AG10803 (cell line): ENCODE measurements at places on chromosomes 6 and 20.
A peak's percentile ranks its signal among the peaks of the same experiment; 100 is the strongest.

DNA sequence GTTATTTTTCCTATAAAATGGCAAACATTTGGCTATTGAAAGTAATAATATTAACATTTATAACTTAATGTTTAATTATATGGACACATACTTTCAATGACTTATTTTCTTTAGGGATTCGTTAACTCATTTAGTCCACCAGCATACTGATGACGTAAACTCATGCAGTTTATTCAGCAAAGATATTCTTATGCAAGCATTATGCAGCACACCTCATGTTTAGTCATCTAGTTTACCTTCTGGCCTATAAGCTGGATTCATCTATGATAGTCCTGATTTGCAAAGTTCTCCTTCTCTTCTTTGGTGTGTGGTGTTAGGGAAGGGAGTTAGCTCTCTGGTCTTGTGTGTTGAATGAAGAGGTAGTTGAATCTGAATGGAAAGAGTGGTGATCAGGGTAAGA lies 60.0 kb downstream of the OR2J2 start:
- no peak for DNase-seq

DNA sequence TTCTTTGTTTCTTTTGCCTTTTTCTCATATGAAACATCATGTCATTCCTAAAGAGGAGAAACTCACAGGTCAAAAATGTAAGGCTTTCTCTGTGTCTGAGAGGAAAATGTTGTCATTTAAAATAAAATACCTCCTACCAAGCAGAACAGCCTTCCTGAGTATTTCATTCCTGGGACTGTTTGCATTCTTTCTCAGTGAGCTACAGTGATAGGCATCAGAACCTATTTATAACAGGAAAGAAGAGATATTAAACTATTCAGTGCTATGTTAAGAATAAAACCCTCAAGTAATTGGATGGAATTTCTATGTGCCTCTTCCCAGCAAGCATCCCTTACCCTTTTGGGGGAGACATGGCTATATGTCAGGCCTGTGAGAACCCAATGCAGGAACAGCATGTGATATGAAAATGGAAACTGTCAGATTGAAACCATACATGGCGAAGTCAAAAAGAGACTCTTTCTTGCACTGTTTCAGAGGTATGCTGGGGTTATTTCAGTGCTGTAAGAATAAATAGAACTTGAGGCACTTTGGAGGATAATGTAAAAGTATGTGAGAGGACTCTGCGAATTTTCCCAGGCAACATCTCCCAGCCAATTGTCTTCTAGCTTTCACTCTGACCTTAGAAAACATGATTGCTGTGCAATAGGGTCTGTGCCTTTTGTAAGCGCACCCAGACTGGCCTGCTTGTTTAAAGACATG lies 133.8 kb upstream of the CCN2 start:
- DNase-seq: peak; percentile 99

DNA sequence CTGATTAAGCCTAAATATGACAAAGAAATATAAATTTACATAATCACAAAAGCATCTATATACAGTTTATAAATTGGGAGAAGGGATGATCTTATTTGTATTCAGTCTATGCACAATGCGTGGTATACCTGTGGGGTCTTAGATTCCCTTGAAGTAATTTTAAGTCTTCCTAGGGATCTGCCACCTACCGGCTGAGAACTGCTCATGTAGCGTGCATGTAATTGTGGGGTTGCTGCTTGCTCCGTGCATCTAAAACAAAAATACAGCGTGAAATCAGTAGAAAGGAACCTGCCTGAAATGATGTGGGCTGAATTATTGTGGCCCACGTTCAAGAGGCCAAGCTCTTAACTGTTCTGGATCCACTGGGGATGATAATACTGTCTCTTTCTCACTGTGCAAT lies 187.3 kb downstream of the MBOAT1 start:
- no peak for DNase-seq

- no peak for DNase-seq
Measured at GRCh38 chr20:8464368-8464767, 332.3 kb downstream of the PLCB1 start.

GRCh38 chr6:13881621-13882165 lies 43.1 kb upstream of the RNF182 start:
- DNase-seq: no peak

DNA sequence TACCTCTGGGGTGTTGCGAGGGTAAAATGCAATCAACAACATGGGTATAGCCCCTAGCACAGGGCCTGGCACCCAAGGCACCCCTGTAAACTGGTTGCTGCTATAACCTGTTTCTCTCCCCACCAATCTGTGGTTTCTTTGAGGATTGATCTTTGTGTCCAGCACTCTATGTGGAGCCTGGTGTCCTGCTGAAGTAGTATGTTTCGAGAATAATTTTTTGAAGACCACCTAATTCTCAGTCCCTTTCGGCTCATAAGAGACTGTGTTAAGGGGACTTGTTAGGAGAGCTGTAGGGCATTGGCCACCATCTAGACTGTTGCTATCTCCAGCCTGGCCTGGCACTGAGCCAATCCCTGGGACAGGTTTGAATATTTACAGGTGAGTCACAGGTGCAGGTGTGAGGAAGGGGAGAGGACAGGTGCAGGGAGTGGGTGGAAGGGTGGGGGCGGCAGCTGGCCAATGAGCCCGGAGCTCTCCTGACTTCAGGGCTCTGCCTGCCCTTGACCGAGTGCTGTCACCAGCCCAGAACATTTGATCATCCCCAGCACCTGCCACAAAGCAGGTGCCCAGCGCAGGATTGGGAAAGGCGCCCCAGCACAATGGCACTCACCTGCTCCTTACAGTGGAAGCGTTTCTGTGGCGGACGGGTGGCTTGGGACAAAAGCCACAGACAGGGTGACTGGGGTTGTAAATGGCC lies 8.1 kb upstream of the C20orf144 start:
- DNase-seq: no peak

DNA sequence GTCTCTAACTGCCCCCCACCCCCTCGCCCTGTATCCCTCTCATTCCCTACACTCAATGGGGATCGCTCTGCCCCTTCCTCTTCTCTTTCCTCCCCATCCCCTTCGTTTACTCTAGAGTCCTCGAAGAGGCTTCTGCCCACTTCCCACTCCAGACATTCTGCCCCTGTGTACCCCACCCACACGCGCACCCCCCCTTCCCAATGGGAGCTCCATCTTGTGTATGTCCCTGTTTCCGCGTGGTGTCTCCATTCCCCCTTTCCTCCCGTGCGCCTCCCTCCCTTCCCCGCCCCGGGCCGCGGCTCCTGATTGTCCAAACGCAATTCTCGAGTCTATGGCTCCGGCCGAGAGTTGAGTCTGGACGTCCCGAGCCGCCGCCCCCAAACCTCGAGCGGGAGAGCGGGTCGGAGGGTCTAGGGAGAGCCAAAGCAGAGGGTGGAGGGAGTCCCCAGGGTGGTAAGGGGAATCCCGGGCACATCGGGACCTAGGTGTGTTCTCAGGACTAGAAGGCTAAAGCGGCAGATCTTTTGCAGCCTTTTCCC lies 679 bp upstream of the RING1 start:
- peak; percentile 53 for DNase-seq

GRCh38 chr6:51608932-51609331 lies 478.5 kb downstream of the PKHD1 start:
- no peak for DNase-seq

- DNase-seq: no peak
Measured at GRCh38 chr6:82890240-82890639, 175.4 kb downstream of the UBE3D start.

GRCh38 chr20:10453241-10453640 lies 18.1 kb downstream of the SLX4IP start:
- DNase-seq: no peak

DNA sequence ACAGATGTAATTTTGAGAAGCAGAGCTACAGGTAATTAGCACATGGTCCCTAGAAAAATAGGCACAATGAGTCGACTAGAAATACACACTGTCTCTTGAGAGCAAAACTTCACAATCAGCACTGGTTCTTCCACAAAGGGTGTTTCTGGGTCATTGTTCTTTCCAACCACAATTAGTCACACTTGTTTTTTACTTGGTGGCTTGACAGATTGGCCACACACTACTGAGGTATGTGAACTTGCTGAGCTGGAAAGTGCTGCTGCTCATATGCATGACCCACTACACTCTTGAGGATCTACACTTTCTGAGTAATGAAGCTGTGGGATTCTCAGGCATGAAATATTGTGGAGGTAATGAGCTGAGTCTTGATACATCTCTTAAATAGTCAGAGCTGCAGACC lies 347.7 kb downstream of the BCKDHB start:
- DNase-seq: peak; percentile 98

DNA sequence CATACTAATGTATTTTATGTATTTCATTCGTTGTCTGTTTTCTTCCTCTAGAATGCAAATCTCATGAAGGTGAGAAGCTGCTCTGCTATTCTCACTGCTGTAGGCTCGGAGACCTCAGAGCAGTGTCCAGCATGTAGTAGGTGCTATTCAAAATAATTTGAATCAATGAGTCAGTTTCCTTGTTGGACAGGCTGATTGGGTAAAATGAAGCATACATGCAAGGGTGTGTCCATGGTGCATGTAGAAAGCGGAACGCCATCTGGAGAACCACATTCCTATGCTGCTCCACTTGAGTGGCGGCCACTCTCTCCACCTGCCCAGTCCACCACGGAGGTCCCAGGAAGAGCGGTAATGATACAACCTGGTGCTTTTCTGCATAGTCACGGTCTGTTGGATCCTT lies 412.1 kb downstream of the QKI start:
- no peak for DNase-seq

DNA sequence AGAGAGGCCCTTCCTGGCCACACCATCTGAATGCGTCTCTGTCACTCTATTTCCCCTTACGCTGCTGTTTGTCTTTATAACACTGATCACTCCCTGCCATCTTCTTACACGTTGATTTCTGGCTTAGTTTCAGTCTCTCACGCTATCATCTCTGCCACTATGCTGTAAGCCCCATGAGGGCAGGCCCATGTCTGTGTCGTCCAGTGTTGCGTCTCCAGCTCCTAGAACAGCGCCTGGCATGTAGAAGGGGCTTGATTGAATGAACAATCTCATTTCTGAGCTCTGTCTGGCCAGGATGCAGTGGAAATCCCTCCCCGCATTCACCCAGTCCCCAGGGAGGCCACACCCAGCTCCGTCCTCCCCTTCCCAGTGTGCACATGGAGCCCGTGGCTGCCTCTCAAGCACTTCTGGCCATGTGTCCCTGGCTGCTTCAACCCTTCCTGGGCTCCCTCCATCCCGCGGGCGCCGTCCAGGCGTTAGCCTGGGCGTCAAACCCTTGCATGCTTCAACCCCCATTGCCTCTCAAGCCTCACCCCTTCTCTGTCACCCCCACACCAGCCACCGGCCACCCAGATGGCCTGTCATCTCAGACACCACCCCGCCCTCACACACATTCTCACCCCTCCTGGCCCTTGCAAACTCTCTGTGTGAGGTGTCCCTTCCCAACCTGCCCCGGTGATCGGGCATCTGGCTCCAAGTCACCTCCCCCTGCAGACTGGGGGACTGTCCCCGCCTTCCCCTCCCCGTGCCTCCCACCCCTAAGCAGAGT lies 71.1 kb downstream of the SRC start:
- no peak for DNase-seq

GRCh38 chr6:19713984-19714383 lies 123.2 kb upstream of the ID4 start:
- no peak for DNase-seq

- peak; percentile 81 for DNase-seq
Measured at GRCh38 chr20:10863337-10864060, 189.7 kb upstream of the JAG1 start.

DNA sequence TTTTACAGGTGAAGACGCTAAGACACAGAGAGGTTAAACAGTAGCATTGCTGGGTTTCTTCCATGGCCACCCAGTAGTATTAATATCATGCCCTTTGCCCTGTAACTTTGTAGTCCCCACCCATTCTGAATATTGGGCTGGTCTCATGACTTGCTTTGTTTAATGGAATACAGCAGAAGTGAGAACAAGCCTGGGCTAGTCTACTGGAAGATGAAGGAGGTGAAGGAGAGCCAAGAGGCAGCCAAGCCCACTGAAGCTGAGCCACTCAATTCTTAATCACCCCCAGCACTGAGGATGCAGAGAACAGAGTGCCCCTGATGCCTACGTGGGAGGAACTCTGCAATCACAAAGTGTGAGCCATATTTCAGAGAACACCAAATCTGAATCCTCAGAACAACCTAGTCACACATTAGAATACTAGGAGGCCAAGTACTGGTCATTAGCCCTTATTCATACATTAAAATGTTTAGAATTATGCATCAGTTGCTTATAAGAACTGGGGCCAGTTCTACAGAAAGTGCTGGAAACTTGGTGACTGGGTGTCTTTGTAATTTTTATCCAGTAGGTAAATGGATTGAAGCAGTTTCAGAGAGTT lies 270.1 kb upstream of the PRND start:
- no peak for DNase-seq

DNA sequence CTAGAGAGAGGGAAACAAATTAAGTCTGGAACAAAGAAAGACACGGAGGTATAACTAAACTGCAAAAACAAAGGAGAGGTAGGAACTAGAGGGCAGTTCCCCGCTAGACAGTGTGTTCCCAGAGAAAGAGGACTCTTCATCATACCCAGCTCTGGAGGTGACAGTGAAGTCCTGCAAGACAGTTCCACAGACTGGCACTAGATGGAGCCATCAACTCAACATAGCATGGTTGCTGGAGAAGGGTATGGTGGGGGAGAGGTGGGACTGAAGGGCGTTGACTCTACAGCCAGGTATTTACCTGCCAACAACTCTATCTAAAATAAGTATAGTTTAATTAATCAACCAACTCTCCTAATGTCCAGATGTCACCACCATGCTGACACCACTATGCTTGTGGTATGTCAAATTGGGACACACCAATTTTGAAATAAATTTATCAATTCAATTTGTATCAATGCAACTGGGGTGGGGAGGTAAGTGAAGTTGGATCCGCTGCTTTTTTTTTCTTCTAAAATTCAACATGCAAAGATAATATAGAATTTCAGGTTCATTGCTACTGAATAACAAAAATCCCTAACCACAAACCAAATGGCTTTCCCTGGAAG lies 9.7 kb downstream of the BACH2 start:
- DNase-seq: no peak

DNA sequence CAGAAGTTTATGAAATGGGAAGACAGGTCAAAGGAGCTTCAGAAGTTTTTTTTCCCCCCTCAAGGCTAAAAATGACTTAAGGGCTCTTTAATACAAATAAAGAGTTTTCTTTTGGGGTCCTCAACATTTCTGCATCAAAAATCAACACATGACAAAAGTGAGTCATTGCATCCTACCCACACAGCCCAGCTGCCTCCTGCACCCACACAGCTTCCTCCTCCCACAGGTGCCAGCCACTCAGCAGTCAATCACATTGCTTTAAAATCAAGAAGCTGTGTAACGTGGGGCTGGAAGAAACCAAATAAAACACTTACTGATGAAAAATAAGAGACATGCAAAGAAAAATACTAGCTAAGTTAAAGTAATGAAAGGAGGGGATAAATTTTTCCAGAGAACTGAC lies 68.5 kb downstream of the MAP3K5 start:
- no peak for DNase-seq

DNA sequence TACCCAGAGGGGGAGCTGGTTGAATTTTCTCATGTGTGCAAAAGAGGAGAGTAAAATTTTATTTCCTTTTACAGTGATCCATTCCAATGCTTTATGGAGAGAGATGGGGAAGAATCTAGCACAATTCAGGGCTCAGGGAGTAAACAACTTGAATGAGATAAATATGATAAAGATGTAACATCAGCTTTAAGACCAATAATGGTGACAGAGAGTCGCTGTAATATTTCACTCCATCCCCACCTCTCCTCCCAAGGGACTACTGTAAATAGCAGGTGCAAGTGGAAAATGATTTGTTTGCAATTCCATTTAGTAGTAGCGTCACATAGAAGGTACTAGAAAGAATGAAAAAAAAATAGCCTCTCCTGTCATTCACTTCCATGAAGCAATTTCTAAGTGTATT lies 4.8 kb downstream of the CRISP3 start:
- no peak for DNase-seq

- DNase-seq: no peak
Measured at GRCh38 chr6:168658059-168658458, 217.1 kb downstream of the SMOC2 start.
